ENCODE measurements at places on chromosomes 12 and 14.

DNA sequence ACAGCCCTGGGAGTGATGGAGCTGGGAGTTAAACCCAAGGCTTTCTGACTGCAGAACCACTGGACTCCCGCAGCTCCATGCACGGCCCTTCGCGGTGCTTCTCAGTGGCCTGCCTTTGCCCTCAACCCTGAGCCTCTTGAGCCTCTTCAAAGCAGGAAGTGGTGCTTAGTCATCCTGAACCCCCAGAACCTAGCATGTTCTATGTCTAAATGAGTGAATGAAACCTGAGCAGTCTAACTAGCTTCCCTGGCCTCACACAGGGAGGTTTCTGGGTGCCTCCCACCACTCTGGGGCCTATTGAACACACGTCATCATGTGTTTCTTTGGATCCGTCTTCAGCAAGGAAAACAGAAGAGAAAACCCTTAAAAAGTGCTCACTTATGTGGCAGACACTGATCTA, 117.9 kb upstream of the SFSWAP start:
- DNase-seq, result peak; percentile 19

DNA sequence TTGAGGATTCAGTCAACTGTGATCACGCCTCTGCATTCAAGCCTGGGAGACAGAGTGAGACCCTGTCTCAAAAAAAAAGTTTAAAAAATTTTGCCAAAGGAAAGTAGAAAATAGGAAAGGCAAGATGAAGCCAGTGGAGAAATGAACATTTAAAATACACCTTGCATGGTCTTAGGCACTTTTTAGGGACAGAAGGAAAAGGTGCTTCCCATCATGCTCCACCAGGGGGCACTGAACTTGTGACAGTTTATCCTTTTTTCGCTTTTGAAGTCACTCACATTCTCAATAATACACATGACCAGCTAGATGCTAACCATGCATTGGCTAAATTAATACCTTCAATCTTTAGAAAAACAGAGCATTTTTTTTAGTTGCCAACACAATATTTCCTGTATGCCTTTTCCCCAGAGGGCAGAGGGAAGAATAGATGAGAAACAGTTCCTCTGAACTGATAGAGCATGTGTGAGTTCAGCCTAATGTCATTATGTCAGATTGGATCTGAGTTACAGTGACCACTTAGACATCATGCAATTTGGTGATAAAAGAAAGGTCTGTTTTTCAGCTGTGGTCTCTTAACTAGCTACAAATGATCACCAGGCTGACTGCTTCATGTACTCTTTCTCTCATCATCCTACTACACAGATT, 221.8 kb upstream of the SSTR1 start:
- DNase-seq, result peak; percentile 45

DNA sequence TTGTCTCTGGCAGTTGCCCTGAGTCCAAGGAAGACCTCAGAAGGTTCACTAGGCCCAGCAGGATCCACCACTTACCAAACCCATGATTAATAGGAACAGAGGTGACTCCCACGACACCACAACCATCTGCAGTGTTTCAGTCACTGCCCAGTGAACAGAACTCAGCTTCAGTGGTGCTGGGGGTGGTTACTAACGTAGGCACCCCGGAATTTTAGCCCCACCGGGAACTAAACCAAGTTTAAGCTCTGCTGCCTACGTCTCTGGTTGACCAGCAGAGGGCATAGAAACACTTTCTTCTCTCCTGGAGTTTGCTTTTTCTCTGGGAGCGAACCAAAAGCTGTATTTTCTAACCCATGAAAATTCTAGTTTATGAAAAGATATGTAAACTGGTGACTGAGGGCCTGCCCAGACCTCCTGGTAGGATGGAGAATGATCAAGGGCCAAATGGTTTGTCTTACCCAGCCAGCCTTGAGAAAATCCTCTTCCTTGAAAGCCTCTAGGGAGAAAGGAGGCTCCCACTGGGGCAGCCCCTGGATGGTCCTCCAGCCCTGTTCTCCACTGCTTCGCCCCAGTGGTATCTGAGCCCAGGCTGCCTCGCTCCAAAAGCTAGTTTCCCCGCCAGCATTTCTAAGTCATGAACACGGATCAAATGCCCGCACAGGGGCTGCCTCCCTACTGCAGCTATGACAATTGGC, 379.8 kb downstream of the DPF3 start:
- no peak for DNase-seq

DNA sequence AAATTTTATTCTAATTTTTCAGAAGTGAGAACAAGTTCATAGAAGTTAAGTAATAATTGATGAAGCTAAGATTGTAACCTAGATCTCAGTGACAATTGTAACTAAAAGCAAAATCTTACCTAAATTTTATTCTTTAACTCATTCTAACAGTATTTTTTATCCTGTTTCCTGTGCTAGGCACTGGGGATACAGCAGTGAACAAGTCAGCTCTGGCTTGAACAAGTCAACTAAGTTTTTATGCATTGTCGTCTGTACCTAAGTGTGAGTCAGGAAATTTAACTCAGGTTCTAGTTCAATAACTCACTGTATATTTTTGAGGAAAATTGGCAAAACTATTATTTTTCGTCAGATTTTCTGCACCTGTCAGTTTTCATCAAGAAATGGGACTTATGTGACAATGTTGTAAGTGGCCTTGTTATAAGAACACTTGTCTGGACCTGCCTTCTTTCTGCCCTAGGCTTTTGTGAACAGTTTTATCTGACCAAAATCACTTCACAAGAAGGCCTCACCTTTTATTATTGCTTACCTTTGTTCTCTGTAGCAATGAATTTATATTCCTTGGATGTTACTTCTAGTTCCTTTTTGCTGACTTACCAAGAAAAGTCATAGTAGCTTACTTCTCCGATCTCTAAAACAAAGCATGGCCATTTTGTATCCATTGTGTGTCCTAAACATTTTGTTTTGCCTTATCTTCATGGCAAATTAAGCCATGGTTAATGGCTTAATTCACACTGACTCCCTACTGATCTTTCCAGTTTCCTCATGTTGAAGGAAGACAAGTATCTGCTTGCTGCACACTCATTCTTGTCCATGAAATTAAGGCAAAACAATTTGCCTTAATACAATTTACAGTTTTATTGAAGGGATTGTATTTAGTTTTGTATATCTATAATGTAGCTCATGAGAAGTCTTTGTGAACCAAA, 2.7 kb downstream of the TMTC3 start:
- no peak for DNase-seq

GRCh38 chr14:73710737-73711136, 3.4 kb downstream of the PNMA1 start:
- no peak for DNase-seq

DNA sequence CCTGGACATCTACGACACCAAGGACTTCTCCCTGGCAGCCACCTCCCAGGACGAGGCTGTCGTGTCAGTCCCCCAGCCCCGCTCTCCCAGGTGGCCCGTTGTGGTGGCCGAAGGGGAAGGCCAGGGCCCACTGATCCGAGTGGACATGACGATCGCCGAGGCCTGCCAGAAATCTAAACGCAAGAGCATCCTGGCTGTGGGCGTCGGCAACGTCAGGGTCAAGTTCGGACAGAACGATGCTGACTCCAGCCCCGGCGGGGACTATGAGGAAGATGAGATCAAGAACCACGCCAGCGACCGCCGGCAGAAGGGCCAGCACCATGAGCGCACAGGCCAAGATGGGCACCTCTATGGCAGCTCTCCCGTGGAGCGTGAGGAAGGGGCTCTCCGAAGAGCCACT, 118.6 kb downstream of the SLC15A4 start:
- DNase-seq, result no peak

GRCh38 chr14:64549016-64549415, 745 bp upstream of the PPP1R36 start:
- no peak for DNase-seq

GRCh38 chr12:29032446-29032845, 116.6 kb upstream of the FAR2 start:
- DNase-seq, result no peak

GRCh38 chr12:100539202-100539601, 34.3 kb upstream of the GAS2L3 start:
- no peak for DNase-seq

- no peak for DNase-seq
Observed at GRCh38 chr14:58738189-58738836, 100.6 kb downstream of the DACT1 start.

DNA sequence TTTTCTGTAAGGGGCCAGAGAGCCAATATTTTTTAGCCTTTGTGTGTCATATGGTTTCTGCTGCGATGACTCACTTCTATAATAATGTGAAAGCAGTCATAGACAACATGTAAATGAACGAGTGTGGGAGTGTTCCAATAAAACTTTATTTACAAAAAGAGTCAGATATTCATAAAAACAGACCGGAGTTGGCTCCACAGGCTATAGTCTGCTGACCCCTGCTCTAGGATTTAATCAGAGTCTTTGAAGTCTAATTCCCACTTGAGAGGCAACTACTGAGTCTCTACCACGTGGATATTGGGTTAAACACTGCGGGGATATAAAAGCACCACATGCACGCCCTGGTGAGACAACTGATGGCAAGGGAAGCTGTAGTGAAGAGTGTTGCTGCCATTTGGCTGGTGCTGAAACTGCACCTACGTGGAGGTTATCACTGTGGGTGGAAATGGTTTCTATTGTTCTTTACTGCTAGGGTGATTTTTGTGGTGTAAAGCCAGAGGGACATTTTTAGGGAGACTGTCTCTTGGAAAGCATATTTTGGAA, 3.6 kb upstream of the NINJ2 start:
- DNase-seq, result peak; percentile 55

GRCh38 chr14:85416771-85417170, 113.2 kb upstream of the FLRT2 start:
- no peak for DNase-seq

DNA sequence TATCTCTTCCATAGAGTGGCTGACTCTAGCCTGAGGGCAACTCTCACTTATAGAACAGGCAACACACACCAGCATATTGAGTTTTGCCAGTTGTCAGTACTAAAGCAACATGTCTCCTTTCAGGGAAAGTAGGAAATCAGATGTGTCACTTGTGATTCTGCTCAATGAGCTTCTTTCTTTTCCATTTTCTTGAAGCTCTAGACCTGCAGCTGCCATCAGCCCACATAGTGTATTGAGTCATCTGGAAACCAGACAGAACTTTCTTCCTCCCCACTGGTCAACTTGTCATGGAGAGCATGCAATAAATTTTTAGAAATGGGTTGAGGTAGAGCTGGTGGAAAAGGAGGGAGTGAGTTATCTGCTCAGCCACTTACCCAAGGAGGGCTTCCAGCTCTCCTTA, 209.0 kb upstream of the PLEKHG7 start:
- DNase-seq, result no peak

DNA sequence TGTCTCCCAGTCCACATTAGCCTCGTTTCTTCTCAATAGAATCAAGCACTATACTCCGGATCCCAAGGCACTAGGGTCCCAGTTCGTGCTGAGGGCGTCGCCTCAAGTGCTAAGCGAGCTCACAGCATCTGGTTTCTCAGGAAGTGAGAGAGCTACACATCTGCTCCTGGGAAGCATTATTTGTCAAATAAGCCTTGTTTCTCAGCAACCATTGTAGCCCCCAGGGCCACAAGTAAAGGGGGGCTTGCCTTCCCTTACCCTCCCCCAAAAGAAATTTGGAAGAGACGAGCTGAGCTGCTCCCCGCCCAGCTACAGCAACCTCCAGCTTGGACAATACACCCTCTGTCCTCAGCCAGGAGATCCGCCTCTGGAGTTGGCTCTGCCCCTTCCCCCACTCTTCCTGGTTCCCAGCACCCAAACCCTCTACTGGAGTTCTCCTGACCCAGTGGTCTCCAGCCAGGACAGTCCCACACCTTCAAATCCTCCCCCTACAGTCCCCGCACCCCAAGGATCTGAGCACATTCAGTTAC, 5.7 kb upstream of the TNS2 start:
- DNase-seq, result no peak

DNA sequence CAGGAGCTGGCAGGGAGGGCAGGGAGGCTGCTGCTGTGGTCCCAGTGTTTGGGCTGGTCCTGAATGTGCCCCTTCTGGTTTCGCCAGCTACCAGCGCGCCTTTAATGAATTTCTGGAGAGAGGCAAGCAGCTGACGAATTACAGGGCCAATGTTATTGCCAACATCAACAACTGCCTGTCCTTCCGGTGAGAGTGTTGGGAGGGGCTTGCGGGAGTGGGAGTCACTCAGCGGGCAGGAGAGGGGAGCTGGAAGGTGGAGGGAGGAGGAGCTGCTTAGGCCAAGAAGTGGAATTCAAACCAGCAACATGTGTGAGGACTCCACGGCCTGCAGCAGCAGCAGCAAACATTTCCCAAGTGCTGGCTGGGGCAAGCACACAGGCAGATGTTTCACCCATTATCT, 7.7 kb downstream of the TNFAIP2 start:
- no peak for DNase-seq

DNA sequence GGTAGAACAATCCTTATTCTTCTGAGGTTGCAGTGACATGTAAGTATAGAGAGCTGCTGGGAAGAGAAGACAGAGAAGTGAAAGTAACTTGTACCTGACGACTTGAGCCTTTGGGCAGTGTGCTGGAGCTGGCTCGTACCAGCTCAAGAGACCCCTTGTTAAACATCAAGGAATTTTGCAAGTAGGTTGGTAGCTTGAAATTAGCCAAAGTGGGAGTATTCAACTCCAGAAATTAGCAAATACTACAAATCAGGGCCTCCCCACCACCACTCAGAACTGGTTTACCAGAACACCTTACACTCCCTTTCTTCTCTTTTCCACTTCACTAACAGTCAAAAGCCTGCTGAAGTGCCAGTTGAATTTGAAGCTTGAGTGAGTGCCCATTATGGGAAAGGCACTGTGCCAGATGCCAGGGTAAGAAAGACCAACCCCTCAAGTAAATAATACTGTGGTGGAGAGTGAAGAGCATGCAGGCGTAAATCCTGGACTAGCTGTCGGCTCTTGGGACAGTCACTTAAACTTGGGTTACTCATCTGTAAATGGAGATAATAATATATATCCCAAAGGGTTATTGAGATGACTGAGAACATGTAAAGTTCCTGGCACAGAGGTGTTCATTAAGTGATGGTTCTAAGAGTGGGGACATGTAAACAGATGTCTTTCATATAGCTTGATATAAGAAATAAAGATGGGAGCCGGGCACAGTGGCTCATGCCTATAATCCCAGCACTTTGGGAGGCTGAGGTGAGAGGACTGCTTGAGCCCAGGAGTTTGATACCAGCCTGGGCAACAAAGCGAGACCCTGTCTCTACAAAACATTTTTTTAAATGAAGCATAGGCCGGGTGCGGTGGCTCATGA, 27.0 kb upstream of the EID3 start:
- DNase-seq, result no peak

DNA sequence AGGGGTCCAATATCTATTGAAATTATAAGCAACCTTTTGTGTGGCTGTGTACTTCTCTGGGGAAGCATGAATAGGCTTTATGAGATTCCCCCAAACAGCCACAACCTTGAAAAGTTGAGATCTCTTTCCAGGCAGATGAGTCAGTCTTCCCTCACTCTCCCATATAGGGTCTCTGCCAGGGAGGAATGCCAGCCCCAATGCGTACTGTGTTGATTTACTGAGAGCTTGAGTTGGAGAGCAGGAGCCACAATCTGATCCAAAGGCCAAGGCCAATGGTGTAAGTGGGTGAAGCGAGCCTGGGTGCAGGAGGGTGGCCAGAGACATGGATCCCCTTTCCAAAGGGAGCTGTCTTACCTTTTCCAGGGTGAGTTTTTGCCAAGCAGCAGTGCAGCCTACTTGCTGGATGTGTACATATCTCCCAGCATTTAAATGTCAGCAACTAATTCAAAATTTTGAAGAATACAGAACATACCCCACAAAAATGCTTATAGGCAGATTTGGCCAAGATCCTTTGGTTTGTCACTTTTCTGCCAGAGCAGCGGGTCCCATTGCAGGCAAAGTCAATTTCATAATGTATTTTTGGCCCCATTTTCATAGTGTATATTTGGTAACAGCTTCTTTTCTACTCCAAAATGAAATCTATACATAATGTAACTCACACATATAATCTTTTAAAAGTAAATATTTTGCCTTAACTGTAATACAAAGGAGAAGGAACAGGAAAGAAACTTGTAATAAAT, 88.2 kb downstream of the TBC1D30 start:
- DNase-seq, result no peak

GRCh38 chr14:93285044-93285443, 47.8 kb downstream of the BTBD7 start:
- no peak for DNase-seq

Measured in stimulated activated CD4-positive, alpha-beta T cell treated with anti-CD3 and anti-CD28 coated beads, Interleukin-4, amount 100 ng/mL, for 24 hours (primary cell).